ENCODE measurements at places on chromosomes 7 and 10.

GRCh38 chr10:120428754-120429153, 28.3 kb upstream of the PLPP4 start:
- DNase-seq, result no peak

GRCh38 chr10:97049670-97050069, 136.1 kb downstream of the SLIT1 start:
- DNase-seq, result no peak

GRCh38 chr10:121695731-121696464, 97.7 kb upstream of the FGFR2 start:
- no peak for DNase-seq

DNA sequence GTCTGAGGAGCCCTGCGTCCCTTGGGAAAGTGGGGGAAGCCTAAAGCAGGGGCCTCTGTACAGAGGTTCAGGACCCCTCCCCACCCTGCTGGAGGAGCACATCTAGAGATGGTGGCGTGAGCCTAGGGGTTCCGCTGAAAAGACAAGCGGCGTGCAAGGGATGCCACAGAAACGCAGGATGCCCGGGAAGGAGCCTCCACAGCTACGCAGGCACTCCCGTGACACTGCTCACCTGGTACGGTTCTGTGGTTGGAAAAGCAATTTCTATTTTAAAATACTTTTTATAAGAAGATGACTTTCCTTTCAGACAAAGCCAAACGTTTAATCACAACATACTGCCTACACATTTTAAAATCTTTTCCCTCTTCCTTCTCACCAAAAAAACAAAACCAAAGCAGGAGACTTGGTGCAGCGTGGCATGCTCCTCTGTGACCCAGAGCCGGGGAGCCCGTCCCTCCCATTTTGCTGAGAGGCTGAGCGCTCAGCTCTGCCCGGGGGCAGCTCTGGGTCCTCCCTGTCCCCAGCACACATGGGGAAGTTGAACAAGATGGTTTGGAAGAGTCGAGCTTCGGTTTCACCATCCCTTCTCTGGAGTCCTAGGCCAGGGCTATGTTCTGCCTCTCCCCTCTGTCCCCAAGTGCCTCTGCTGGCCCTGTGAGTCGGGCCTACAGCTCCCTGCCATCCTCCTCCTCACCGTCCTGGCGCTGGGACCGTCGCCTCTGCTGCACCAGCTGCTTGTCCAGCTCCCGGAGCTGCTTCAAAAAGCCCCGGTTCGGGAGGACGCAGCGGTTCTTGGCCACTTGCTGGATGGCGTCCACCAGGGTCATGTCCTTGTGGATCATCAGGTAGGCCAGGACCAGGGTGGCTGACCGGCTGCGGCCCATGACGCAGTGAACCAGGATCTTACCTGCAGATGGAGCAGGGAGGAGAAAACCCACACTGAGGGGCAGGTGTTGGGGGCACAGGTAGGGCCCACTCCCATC, 74.0 kb upstream of the SAMD8 start:
- DNase-seq, result no peak

GRCh38 chr10:116044801-116045248, 228.2 kb downstream of the GFRA1 start:
- DNase-seq, result peak; percentile 78

GRCh38 chr7:25636871-25637283, 408.6 kb upstream of the NPVF start:
- no peak for DNase-seq

DNA sequence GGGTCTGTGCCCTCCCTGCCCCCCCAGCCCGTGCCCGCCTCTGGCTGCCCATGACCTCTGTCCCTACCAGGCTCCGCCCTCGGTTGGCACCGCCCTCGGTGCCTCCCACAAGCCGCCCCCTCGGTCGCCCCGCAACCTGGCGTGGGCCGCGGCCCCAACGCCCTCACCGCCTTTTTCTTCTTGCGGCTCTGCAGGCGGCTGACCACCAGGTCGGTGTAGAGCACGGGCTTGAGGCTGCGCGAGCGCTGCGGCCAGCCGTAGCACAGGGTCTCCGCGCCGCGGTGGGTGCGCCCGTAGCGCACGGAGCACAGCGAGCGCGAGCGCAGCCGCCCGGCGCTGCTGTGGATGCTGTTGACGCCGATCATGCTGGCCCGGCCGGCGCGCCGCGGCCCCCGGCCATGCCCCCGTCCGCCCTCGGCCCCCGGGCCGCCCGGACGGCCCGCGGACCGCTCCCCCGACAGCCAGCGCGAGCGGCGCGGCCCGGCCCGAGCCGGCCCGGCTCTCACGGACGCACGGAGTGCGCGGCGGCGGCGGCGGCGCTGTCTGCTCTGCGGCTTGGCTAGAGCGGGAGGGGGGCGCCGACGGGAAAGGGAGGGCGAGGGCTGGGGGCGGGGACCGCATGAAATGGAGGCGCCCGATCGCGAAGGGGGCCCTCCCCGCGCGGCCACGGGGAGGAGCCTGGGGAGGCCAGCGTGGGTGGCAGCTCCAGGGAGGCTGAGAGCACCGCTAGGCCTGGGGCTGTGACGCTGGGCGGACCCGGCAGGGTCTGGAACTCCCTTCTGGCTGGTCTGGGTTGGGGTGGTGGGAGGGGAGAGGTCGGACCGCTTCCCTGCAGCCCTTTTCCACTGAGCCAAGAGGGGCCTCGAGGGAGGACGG, 9.6 kb downstream of the PSD start:
- DNase-seq, result peak; percentile 19

- DNase-seq, result no peak
Measured at GRCh38 chr10:5545426-5545777, 20.6 kb downstream of the CALML3 start.

DNA sequence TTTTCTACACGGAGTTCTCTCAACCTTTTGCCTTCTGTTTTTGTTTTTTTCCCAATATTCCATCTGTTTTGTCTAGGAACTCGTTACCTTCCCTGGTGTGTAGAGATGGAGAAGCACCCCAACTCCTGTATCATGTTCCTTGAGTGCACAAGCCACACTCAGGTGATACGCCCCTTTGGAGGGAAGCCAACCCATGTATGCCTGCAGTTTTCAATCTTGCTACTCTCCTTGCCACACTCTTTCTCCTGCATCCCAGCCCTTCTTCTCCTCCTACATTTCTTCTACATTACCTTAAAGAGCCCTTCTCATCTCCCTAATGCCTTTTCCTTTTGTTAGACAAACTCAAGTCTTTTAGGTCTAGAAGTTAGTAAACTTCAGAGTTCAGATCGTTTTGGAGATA, 10.2 kb upstream of the SP4 start:
- DNase-seq, result no peak

DNA sequence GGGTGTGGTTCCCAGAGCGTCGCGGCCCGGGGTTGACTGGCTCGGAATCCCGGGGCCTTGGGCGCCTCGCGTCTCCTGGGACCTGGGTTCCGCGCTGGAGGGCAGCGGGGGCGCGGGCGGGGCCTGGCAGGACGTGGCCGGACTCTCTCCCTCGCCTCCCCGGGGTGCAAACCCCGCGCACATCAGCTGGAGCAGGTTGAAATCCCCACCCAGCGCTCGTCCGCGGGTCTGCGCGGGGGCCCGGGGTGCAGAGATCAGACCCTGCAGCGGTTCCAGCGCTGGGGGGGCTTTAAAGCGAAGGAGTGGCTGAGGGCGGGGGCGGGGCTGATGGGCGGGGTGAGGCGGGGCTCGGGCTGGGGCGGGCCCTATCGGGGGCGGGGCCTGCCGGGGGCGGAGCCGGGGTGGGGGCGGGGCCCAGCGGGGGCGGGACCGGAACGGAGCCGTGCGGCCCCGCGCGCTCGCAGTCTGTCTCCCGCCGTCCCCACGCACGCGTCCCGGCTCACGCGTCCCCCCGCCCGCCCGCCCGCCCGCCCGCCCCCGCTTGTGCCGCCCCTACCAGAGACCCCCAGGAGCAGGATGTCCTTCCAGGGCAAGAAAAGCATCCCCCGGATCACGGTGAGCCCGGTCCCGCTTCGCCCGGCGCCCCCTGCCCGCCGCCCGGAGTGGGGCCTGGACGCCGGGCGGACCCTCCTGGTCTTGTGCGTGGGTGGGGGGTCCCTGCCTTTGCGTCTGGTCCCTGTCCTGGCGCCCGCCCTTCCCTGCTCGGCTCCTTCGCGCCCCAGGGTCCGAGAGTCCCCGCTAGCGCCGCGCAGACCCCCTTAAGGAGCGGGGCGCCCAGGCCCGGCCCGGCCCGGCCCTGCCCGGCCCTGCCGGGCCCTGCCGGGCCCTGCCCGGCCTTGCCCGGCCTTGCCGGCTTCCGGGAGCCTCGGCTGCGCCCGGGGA, at the start of gene DPYSL4:
Gene DPYSL4 (plus strand): TSS at position 461 of the 942 bp plus-strand sequence. CDS start 116 bp downstream, at position 577.
- DNase-seq, result peak; percentile 75

DNA sequence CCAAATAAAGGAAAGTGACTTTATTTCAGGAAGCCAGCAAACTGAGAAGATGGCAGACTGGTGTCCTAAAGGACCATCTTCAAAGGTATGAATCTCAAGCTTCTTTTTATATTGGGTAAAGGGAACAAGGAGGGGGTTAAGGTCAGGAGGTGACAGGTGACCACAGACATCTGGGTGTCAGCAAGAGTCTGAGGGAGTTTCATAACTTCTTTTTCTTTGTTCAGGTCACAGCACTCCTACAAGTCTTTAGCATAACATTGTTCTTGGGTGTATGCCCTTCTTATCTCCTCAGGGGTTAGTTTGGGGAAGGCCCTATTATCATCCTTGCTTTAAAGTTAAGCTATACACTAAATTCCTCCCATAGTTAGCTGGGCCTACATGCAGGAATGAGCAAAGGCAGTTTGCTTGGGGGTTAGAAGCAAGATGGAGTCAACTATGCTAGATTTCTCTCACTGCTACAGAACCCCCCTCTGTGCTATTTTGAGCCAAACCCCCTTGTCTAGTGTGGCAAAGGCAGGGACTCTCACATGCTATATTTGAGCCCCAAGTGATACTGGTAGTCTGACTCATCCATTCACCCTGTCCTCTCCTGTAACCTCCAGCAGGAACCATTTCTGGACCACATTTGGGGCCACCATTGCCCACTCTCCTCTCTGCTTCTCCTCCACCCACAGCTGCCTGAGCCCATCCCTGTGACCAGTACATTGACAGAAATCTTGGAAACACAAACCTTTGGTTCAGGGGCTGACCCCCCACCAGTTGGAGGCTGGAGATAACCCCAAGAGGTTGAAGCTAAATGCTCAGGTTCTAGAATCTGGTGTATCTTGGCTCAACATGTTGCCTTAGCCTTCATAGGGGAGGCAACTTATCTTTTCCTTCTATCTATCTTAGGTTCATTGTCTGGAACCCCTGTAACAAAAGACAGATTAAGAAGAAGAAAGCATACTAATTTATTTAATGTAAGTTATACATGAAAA, 55.5 kb upstream of the LRGUK start:
- no peak for DNase-seq

DNA sequence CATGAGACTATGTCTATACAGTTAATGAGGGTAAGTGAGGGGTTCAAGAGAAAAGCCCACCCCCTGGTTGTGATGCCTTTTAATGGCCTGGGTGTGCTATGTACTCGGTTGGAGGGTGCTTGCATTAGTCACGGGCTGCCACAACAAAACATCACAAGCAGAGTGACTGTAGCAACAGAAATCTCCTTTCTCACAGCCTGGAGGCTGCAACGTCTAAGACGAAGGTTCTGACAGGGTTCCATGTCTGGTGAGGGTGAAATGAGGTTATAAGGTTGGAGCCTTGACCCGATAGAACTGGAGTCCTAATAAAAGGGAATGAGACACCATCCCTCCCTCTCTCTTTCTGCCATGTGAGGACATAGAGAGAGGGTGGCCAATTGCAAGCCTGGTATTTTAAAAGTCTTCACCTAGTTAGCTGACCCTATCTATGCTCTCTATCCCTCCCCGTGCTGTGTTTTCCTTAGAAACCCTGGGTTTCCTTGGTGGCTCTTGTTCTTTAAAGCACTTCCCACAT, 126.0 kb upstream of the GDF10 start:
- DNase-seq, result no peak

DNA sequence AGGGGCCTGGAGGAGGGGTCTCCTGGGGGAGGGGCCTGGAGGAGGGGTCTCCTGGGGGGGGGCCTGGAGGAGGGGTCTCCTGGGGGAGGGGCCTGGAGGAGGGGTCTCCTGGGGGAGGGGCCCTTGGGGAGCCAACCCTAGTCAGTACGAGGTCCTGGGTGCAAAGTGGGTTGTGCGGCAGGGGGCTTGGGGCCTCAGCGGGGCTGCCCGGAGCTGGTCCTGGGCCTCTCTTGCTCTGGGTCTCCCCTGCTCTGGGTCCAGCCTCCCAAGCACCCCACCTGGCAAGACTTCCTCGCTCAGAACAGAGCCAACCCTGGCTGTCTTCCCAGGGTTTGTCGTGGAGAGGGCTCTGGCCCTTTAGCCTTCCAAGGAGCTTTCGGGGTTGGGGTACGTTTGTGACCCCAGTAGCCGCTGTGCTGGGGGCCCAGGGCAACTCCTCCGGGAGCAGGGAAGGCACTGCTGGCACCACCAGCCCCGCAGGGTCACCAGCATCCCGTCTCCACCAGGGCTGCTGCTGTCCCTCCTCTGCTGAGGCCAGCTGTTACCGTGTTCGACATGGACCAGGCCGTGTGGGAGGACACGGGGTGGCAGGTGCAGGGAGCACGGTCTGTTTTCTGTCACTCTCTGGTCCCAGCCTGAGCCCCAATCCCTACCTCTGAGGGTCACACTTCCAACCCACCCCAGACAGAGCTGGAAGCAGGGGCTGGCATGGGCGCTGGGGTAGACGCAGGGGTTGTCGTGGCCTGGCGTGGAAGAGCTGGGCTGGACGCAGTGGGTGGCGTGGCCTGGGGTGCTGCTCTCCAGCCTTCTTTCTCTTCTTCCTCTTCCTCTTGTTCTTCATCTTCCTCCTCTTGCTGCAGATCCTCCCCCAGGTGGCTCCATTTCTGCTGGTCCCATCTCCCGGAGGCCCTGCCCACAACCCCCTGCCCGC, 22.8 kb downstream of the PWWP2B start:
- no peak for DNase-seq

DNA sequence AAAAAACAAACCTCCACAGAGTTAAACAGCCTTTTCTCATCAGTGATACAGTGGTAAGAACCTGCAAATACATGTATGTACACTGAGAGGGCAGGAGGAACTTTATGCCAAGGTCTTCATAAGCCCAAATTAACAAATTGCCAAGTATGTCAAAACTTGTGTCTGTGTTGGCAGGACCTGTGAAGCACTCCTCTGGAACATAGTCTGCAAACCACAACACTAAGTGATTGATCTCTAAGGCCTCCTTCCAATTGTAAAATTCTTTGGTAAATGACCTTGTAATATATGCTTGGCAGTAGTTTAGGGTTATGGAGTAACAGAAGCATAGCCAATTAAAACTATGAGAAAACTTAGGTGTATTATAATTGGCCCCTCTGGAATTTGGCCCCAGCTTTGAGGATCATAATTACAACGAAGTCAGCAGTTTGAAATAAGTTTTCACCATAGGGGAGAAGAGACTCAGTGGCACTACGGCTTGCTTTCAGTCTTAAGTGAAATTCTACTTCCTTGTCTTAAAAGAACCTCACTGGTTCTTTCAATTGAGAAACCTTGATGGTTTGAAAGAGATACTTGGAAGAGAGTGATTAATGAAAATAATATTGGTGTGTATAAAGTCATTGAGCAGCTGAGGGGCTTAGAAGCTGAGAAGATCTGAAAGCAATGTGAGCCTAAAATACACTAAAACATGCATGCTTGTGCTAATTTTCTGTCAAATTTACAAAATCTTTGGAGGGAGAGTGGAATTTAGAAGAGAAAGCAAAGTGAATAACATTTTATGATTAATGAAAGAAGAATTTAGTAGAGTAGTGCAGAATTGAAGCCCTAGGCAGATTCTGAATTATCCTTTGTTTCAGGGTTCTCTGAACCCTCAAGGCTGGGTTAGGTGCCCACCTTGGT, 57.6 kb downstream of the CNNM2 start:
- DNase-seq, result peak; percentile 34

Measured in AG08395 (cell line).